Activated T-cell treated with anti-CD3 and anti-CD28 coated beads, Interleukin-2, amount 50 U/mL, for 24 hours (primary cell): ENCODE measurements at places on chromosomes 5 and 9.

DNA sequence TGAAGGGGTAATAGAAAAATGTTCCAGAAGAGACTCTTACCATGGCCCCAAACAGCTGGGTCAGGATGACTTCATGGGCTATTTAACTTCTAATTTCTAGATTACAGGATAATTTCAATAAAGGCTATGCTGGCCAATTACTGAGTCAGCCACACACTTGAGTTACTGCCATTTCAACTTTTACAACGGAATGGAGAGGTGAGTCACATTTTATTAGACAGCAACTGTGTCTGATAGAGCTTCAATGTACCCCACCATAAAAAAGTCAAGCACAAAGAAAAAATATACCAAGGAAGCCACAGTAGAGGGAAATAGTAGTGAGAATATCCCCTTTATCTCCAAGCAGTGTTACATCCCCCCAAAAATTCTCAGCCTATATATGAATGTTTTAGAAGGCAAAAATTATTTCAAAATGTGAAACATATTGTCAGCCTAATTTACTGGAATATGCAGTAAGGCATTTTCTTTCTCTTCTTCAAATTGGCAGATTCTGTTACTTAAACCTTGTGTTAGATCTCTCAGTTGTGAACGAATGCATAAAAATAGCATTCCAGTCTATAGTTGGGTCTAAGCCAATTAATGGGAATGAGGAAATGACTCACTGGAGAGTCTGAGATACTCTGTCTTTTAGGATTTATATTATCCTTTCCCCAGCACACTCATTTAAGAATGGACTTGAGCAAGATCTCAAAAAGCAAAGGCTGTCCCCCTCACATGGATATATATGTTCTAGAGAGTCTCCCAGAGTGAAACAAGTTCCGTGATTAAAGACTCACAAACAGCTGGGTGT is 47.1 kb upstream of the RAI14 start:
- DNase-seq, result no peak

DNA sequence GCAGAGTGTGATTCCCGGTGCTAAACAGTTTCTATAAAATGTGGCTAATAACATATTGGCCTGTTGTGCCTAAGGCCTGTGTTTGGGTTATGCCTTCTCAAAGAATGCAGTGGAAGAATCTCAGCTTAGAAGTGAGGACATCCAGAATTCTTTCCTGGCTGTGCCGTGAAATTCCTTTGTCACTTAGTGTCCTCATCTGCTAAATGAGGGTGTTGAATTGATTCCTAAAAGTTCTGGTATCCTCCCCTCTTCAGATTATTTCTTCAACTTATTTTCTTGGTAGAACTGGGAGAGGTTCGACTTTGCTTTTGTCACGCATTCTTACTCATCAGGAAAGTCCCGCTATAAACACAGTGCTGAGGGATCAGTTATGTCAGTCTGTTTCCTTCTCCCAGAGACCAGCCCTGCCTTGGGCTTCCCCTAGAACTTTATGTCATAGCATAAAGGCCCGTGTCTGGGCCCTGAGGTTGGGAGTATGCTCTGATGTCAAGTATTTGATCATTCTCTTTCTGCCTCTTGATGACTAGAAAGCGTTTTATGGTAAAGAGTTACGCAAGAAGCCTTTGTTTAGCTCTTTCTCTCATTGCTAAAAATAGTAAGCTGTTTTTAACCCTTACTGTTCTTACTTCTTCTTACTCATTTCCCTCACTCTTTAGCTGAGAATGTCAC is 29.5 kb downstream of the MTAP start:
- DNase-seq, result no peak

DNA sequence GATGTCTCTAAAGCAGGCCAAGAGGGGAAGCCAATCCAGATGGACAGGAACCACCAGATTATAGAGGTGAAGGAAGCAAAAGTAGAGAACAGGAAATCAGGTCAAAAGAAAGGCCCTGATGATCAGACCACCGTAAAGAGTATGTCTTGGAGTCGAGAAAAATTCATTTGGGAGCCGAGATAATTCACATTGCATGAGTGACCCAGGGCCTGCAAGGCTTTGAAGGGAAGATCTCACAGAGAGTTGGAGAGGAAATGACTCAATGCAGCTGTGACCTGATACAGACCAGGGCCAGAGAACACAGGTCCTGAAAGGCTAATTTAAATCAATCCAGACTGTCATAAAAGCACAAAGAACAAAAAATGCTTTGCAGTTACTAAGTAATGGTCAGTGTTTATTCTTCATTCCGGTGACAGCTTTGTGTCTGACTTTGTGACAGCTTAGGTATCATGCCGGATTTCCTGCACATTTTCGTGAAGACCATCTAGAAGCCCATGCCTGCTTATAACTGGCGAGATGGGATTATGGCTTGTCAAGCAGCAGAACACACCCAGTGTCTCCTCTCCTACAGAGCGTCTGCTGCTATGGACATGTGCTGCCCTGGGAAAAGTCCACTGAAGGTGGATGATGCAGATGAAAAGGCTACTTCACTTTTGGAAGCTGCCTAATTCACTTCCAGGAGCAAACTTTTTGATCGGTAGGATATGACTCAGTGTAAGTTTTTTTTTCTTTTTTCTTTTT is 5.8 kb upstream of the ACTBL2 start:
- DNase-seq, result no peak

GRCh38 chr9:108913391-108913790 is 20.5 kb downstream of the ELP1 start:
- no peak for DNase-seq

GRCh38 chr5:113678924-113679575 is 165.6 kb downstream of the YTHDC2 start:
- DNase-seq, result no peak

GRCh38 chr9:95055851-95056551 is 261.5 kb downstream of the FANCC start:
- no peak for DNase-seq

DNA sequence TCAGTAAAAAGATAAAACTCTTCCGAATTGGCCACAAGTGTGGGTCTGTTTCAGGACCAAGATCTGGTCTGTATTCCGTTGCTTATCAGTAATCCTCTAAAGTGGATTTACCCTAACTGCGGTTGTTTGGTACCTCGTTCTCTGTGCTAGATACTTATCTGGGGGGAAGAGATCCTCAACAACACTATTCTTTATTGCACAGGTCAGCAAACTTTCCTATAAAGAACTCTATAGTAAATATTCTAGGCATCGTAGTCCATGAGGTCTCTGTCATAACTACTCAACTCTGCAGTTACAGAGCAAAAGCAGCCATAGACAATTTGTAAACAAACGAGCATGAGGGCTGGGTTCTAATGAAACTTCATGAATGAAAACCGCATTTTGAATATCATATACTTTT is 335.8 kb upstream of the KIF2A start:
- no peak for DNase-seq

DNA sequence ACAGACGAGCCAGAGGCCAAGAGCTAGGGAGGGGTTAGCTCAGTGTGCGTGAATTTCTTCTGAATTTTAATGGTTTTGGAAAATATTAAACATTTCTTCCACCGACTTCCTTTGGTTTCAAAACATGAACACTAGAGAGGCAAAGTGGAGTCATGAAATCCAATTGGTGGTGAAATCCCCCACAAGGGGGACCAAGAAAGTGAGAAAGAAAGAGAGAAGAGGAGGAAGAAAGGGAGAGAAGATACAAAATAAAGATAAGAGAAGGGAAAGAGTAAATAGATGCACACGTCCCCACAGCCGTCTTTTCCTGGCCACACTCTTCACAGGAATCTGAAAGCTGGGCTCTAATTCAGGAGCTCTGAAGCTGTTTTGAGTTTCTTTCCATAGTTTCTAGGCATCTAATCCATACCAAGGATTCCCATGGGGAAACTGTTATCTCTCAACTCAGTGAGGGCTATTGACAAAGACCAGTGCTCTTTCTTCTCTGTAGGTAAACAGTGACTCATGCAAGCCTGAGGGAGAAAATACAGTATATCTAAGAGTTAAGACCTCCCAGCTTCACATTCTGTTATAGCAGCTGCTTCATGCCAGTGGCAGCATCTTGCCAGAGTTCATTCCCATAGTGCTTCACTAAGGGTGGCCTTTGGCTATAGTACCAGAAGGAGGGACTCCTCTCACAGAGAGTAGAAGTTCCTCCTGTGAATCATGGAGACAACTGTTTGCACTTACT is 115.8 kb upstream of the LIFR start:
- DNase-seq, result no peak

DNA sequence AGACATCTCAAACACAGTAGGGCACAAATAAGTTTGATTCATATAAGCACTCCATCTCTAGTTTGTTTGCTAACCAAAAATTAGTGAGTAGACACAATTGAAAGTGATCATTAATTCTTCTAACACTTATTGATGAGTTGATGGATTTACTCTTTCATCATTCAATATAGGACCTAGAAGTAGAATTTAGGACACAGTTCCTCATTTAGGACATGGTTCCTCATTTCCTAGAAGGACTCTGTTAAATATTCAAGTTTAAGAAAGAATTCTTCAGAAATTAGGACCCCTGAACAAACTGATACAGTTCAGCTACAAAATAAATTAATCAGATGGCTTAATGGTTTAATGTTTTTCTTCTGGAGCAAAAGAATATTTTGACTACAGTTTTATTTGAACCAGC is 143.5 kb upstream of the PRR16 start:
- DNase-seq, result no peak

DNA sequence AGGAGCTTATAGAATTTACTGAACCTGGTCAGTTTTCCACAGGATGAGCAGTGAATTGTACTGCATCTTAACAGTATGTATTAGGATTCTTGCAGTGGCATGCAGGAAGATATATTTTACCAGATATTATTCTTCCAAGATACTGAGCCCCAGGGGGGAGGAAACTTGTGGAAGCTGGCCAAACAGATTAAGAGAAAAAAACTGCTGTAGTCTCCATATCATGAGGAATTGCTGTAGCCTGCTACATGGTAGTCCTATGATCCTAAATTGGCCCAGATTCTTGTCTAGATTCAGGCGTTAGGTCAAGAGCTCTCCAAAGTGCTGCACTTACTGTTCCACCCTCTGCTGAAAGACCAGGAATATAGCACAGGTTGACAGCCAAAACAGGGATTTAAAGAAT is 275.5 kb upstream of the TAS2R1 start:
- no peak for DNase-seq

- DNase-seq, result no peak
Measured at GRCh38 chr5:132686193-132686592, 12.4 kb downstream of the IL4 start.

DNA sequence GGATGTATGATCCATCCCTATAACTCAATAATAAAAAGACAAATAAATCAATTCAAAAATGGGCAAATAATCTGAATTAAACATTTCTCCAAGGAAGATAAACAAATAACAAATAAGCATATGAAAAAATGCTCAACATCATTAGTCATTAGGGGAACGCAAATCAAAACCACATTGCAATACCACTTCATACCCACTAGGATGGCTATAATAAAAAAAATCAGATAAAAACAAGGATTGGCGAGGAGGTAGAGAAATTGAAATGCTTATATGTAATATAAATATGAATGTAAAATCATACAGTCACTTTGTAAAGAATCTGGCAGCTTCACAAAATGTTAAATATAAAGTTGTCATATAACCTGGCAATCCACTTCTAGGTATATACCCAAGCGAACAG is 52.3 kb upstream of the TBCA start:
- DNase-seq, result no peak

- peak; percentile 5 for DNase-seq
Measured at GRCh38 chr5:180098991-180099732, 27.6 kb upstream of the RNF130 start.

DNA sequence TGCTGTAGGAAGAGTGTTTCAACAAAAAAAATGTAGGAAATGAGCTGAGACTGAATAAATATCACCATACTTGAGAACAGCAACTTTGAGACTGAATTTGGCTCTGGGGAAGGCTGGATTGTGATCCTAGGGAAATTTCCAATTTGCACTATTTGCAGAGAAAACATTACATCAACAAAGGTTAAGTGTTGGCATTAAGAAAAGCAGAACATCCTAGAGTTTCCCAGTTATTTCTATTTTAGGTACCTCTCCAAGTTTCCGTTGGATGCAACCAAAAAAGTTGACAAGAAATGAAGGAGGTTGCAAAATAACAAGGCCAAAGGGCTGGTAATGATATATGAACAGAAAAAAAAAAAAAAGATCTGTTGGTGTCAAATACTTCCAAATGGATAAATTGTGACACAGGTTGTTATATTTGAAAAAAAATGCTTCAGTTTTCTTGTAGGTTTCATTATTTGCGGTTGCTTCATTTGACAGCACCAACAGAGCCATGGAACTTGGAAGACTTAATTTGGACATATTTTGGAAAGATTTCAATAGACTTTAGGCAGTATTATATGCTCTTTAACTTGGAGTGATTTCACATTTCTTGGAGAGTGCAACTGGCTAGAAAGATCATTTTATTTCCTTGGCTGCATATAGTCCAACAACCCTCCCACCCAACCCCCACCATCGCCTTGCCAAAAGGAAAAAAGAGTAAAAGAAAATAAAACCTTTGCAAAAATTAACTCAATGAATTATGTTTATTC is 230.8 kb downstream of the ZNF608 start:
- DNase-seq, result no peak

DNA sequence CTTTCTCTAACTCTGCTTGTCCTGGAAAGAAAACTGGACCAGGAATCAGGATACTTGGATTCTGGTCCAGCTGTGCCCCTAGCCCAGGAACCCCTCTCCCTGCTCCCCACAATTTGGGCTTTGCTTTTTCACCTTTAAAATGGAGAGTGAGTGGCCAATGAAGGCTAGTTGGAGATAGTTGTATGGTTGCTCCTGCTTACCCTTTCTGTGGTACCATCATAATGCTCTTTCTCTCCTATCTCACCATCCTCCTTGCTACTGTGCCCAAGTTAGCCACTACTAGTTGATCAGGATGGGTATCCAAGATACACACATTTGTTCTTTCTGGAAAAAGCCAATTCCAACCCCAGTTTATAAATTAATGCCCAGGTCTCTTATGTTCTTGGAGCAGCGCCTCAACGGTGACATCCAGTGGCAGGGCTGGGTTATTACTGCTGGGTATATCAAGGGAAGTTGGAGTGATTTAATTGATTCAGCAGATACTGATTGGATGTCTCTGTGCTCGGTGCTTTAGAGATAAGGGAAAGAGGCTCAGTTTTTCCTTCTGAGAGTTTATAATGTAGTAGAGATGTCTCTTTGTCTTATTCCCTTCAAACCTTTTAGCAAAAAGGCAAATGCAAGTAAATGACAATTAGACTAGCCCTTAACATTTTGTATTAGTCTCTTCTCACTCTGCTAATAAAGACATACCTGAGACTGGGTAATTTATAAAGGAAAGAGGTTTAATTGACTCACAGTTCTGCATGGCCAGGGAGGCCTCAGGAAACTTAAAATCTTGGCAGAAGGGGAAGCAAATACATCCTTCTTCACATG is 38.5 kb downstream of the FAXDC2 start:
- peak; percentile 65 for DNase-seq
